ENCODE measurements at places on chromosomes 2 and 18. TPM values are rescaled to one million over a fixed set of nuclear protein-coding genes. Genes with fewer than 3 reads are reported as not detected.

AQP12A gene
- total RNA-seq: not detected

INHA gene
- 0.12 TPM for total RNA-seq

GRCh38 chr18:3305933-3306332, 44.0 kb downstream of the MYL12B start:
- peak; percentile 31 for DNase-seq

DNA sequence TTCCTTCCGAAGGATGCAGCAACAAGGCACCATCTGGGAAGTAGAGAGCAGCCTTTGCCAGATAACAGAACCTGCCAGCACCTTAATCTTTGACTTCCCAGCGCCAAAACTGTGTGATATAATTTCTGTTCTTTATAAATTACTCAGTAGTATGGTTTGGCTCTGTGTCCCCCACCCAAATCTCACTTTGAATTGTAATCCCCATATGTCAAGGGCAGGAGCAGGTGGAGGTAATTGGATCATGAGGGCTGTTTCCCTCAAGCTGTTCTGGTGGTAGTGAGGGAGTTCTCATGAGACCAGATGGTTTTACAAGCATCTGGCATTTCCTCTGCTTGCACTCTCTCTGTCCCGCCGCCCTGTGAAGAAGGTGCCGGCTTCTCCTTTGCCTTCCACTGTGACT, 899.9 kb downstream of the TRIB2 start:
- DNase-seq: no peak

DNA sequence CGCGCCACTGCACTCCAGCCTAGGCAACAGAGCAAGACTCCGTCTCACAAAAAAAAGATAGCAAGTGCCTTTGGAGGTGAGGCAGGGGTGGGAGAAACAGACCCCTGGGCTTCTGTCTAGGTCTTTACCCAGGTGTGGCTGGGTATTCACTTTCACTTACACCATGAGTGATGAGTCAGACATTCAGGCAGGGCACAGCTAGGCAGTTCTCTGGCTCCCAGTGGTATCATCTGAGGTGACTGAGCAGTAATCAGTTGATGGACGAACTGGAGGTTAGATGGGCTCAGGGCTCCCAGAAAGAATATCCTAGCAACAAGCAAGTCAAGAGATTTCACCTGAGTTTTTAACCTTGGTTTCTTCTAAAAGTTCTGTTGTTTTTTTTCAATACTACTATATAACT, 107.0 kb upstream of the RAB6C start:
- DNase-seq: no peak

DNA sequence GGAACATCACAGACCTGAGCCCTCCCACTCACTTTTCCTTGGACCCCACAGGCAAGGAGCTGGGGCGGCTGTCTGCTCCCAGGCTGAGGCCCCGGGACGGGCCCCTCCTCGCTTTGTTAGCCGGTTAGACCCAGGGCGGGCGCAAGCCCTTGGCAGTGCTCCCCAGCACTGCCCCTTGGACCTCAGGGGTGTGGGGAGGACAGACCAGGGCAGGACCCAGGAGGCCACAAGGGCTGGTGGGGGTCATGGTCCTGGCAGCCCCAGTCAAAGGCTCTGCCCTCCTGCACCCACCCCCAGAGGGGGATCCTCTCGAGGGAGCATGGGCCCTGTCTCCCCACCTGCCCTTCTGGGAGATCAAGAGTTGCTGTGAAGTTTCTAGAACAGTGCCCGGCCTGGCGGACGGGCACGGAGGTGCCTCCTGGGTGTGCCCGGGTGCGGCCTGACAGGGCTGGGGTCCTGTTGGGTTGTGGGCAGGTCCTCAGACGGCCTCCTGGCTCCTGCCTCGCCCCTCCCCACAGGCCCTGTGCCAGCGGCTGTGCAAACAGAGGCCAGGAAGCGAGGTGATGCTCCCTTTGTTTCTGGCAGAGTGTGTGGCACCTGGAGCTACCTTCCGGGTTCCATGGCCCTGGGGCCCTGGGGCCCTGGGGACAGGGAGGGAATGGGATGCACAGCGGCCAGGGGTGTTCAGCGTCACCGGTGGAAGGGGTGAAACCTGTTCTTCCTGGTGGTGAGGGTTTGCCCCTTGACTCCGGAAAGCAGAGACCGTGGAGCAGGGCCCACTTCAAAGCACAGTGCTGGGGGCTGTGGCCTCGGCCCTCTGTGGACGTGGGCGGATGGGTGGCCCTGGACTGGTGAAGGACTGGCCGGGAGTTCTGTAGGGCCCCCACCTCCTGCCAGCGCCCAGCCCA, 2.9 kb upstream of the GAL3ST2 start:
- DNase-seq: no peak

ESPNL gene
- not detected for total RNA-seq

- DNase-seq: no peak
Observed at GRCh38 chr2:145596416-145596815, 1076.5 kb upstream of the ZEB2 start.

RUFY4 gene
- total RNA-seq: not detected

DNA sequence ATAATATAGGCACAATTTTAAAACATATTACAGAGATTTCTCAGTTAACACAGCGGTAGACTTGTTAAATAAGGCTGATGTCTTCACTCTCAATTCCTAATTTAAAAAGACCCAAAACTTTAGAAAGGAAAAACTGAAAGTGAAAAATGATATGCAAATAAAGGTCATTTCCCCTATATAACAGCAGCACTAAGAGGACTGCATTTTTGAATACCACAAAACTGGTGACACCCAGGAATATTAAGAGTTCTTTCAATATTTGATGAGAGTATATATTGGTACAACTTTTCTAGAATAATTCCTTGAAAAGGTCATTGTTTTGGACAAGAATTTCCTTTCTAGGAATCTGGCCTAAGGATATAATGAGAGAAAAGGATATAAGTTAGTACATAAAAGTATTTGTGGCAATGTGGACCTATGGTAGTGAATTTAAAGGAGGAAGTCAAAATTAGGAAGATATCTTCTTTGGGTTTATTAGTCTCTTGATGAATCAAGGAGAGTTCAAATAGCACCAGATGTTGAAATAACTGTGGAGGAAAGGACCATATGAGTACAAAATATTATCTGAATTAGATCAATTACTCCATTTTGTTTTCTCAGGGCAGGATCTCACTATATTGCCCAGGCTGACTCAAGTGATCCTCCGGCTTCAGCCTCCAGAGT, 70.3 kb downstream of the TMEM237 start:
- no peak for DNase-seq

Data from RPMI7951 (cell line).